ENCODE measurements at places on chromosomes 6 and 20. TPM values are rescaled to one million over a fixed set of nuclear protein-coding genes. Genes with fewer than 3 reads are reported as not detected.

HLA-DMA gene
- 0.99 TPM for total RNA-seq

BEND6 gene
- 0.53 TPM for total RNA-seq

NINL gene
- 9.7 TPM for total RNA-seq

TP53TG5 gene
- not detected for total RNA-seq

LHFPL5 gene
- not detected for total RNA-seq

OR2H2 gene
- not detected for total RNA-seq

PSORS1C1 gene
- 1.8 TPM for total RNA-seq

PRR18 gene
- total RNA-seq, result not detected

PAK5 gene
- not detected for total RNA-seq

SYCP2 gene
- 0.23 TPM for total RNA-seq

OOEP gene
- not detected for total RNA-seq

GABRR1 gene
- not detected for total RNA-seq

TGM3 gene
- not detected for total RNA-seq

VWA7 gene
- 0.58 TPM for total RNA-seq

All from glomerular endothelial cell (primary cell).